RPMI7951 (cell line): ENCODE measurements at places on chromosomes 12 and 14. TPM values are rescaled to one million over a fixed set of nuclear protein-coding genes. Genes with fewer than 3 reads are reported as not detected.
A peak's percentile ranks its signal among the peaks of the same experiment; 100 is the strongest.

- DNase-seq = peak; percentile 58
Measured at GRCh38 chr12:109710747-109711595, 2.7 kb upstream of the FAM222A start.

- DNase-seq = peak; percentile 59
Measured at GRCh38 chr12:120496413-120497340, 764 bp downstream of the DYNLL1 start.

GRCh38 chr12:20451761-20452160 is 83.4 kb downstream of the PDE3A start:
- DNase-seq = peak; percentile 15

DNA sequence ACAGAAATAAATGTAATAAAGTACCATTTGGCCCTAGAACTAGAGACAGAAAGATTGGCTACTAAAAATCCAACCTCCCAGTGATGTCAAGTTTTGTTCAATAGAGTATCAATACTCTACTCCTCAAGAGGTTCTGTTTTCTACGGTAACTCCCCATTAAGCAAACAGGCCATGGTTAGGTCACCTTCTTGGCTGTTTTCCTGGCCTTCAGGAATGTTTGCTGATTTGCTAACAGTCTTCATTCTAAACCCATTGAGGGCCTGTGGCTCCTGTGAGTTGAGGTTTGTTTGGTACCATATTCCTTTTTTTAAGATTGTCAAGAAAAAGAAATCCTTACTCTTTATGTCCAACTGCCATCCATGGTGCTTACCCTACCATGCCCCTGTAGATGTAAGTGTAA is 1022.0 kb upstream of the TMEM132C start:
- DNase-seq = no peak

DNA sequence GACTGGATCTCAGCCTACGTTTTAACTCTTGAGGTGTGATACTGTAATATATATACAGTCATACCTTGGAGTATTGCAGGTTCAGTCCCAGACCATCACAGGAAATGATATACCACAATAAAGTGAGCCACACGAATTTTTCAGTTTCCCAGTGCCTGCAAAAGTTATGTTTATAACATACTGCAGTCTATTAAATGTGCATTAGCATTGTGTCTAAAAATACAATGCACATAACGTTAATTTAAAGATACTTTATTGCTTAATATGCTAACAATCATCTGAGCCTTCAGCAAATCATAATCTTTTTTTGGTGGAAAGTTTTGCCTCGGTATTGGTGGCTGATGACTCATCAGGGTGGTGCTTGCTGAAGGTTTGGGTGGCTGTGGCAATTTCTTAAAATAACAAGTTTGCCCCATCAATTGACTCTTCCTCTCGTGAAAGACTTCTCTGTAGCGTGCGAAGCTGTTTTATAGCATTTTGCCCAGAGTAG is 18.9 kb downstream of the PYROXD1 start:
- DNase-seq = peak; percentile 49

GRCh38 chr12:104280717-104281458 is 22.7 kb upstream of the EID3 start:
- peak; percentile 94 for DNase-seq

DNA sequence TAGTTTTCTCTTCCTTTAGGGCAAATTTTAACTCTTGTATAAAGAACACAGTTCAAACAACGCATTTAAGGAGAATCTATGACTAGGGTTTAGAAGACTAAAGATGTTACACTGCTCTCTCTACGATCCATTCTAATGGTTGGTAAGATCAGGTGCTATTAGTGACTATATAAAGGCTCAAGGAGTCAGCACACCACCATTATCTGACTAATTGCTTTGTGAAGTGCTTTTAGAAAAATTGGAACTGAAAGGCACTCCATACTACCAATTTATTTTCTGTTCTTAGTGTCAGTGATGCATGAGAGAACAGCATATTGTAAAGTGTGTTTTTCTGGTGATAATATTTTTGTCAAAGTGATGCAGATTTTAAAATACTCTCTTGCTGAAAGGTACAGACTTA is 136.8 kb downstream of the SYT1 start:
- no peak for DNase-seq

- DNase-seq = no peak
Measured at GRCh38 chr12:99772274-99772673, 124.7 kb downstream of the GARIN6 start.

GRCh38 chr14:101980700-101981099 is 16.3 kb downstream of the DYNC1H1 start:
- peak; percentile 98 for DNase-seq

C12orf57 gene
- total RNA-seq = 245 and 274 TPM in 2 replicates

SYNDIG1L gene
- total RNA-seq = not detected in 2 replicates

ACOT6 gene
- total RNA-seq = not detected in 2 replicates

HAL gene
- total RNA-seq = not detected in 2 replicates

RNU4-1 gene
- under 0.01 TPM in 2 replicates for total RNA-seq
